ENCODE measurements at places on chromosomes 7 and 10.

DNA sequence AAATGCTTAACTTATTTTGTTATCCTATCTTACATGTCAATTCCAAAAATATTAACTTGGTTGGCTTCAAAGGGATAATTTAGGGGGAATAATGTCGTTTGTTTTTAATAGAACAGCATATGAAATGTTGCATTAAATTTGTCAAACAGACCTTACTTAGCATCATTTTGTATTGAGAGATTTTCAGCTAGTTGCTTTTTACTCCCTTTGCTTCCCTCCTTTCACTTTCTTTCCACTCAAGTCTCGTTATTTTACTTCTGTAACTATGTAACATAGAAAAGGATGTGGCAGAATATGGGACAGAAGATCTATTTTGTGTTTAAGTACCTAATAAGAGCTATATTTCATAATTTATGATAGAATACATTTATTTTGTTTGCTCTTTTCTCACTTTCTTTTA lies 2.6 kb downstream of the PHYHIPL start:
- H3K4me1 ChIP-seq, result peaks cover 6% of the 10 kb centered on the region
- no peak for DNase-seq
- H3K4me3 ChIP-seq, result no peak overlapping the region
- H3K27ac ChIP-seq, result no peak overlapping the region
- no peaks in the 10 kb centered on the region for H3K36me3 ChIP-seq

- no peak overlapping the region for H3K4me3 ChIP-seq
- DNase-seq, result no peak
- H3K36me3 ChIP-seq, result no peaks in the 10 kb centered on the region
- H3K27ac ChIP-seq, result no peak overlapping the region
Observed at GRCh38 chr10:124971276-124971675, 29.4 kb downstream of the ZRANB1 start.

- no peaks in the 10 kb centered on the region for H3K36me3 ChIP-seq
- no peak for DNase-seq
- no peak overlapping the region for H3K4me3 ChIP-seq
- peaks cover 8% of the 10 kb centered on the region for H3K4me1 ChIP-seq
- H3K27me3 ChIP-seq, result no peaks in the 10 kb centered on the region
Observed at GRCh38 chr7:130950741-130951140, 216.7 kb upstream of the KLF14 start.

DNA sequence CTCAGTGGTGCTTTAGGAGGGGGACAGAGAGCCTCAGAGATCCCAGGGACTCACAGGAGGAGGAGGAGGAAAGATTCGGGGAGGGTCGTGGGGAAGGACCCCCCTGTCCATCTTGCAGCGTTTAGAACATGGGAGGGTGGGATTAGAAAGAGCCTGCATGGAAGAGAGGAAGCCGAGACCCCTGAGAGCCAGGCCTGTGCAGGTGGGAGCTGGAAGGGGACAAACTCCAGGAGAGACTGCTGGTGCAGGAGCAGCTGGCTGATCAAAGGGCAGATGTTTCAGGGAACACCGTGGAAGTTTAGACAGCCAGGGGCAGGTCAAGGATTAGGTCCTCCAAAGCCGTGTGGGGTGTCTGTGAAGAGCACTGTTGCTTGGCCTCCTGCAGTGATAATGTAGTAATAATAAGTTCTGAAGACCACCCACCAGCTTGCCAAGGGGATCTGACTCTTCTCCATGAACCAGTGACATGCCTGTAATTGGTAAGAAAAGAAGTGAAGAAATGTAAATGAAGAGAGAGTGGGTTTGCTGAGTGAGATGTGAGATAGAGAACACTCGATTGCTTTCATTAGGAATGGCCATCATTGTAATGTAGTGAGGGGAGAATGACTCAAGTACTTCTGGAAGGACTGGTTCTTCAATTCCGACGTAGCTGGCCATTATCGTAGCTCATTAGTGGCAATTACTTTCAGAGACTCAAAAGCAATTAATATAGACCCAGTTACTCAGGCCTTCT lies 425.6 kb downstream of the PAXIP1 start:
- no peak overlapping the region for H3K4me3 ChIP-seq
- DNase-seq, result no peak
- H3K27me3 ChIP-seq, result no peaks in the 10 kb centered on the region
- H3K36me3 ChIP-seq, result no peaks in the 10 kb centered on the region

- no peaks in the 10 kb centered on the region for H3K27me3 ChIP-seq
- H3K36me3 ChIP-seq, result no peaks in the 10 kb centered on the region
- no peak overlapping the region for H3K4me3 ChIP-seq
- no peak for DNase-seq
- no peaks in the 10 kb centered on the region for H3K4me1 ChIP-seq
Observed at GRCh38 chr7:27576360-27576944, 86.2 kb downstream of the HIBADH start.

GRCh38 chr7:73638911-73639310 lies 14.6 kb upstream of the MLXIPL start:
- no peaks in the 10 kb centered on the region for H3K27me3 ChIP-seq
- no peak overlapping the region for H3K4me3 ChIP-seq
- DNase-seq, result no peak
- no peak overlapping the region for H3K27ac ChIP-seq
- no peaks in the 10 kb centered on the region for H3K4me1 ChIP-seq

- no peaks in the 10 kb centered on the region for H3K4me1 ChIP-seq
- H3K4me3 ChIP-seq, result no peak overlapping the region
- H3K27ac ChIP-seq, result no peak overlapping the region
- no peak for DNase-seq
Observed at GRCh38 chr10:94640562-94640961, 43.0 kb upstream of the CYP2C18 start.

- H3K4me1 ChIP-seq, result peaks cover 2% of the 10 kb centered on the region
- no peak overlapping the region for H3K27ac ChIP-seq
- H3K36me3 ChIP-seq, result no peaks in the 10 kb centered on the region
- no peak overlapping the region for H3K4me3 ChIP-seq
Observed at GRCh38 chr7:106015381-106016218, 52.5 kb downstream of the CDHR3 start.

GRCh38 chr7:3338161-3338560 lies 37.1 kb downstream of the SDK1 start:
- H3K27ac ChIP-seq, result no peak overlapping the region
- H3K36me3 ChIP-seq, result no peaks in the 10 kb centered on the region
- H3K27me3 ChIP-seq, result no peaks in the 10 kb centered on the region
- DNase-seq, result no peak
- no peaks in the 10 kb centered on the region for H3K4me1 ChIP-seq

GRCh38 chr10:131203456-131204357 lies 107.8 kb downstream of the TCERG1L start:
- peak; percentile 12 for DNase-seq
- H3K27me3 ChIP-seq, result no peaks in the 10 kb centered on the region

- H3K27me3 ChIP-seq, result no peaks in the 10 kb centered on the region
- DNase-seq, result peak; percentile 83
- no peaks in the 10 kb centered on the region for H3K4me1 ChIP-seq
- no peaks in the 10 kb centered on the region for H3K36me3 ChIP-seq
Observed at GRCh38 chr10:100338434-100339036, 8.5 kb upstream of the SCD start.

GRCh38 chr10:62225362-62225761 lies 43.3 kb downstream of the RTKN2 start:
- no peak overlapping the region for H3K27ac ChIP-seq
- no peaks in the 10 kb centered on the region for H3K36me3 ChIP-seq
- H3K27me3 ChIP-seq, result no peaks in the 10 kb centered on the region
- no peak overlapping the region for H3K4me3 ChIP-seq
- no peak for DNase-seq

GRCh38 chr7:108570146-108570755 lies 577 bp downstream of the DNAJB9 start:
- no peaks in the 10 kb centered on the region for H3K36me3 ChIP-seq
- DNase-seq, result no peak
- peak overlapping the region; percentile 92 for H3K4me3 ChIP-seq
- H3K4me1 ChIP-seq, result peaks cover 2% of the 10 kb centered on the region
- no peaks in the 10 kb centered on the region for H3K27me3 ChIP-seq

DNA sequence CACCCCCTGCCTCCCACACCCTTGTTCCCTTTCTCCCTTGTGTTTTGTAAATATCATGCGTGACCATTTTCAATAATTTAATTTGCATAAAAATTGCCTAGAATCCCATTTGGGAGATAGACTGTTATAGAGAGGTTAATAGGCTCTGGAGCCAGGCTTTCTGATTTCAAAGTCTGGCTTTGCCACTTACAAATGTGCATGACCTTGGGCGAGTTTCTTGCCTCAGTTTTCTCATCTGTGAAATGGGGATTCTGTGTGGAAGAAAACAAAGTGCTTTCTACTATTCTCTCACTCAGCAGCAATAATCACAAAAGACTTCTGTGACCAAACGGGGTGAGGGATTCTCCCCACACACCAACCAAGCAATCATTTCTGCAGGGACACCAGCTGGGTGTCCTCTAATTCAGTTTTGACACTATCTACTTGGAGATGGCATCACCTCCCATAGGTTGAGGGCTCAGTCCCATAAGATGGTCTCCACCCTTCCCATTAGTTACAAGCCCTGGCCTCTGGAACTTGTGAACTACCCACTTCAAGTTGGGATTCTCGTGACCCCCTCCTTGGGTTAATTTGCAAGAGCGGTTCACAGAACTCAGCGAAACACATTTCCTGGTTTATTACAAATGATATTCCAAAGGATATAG lies 3.5 kb upstream of the ZNF22 start:
- peak overlapping the region; percentile 86 for H3K27ac ChIP-seq
- no peaks in the 10 kb centered on the region for H3K36me3 ChIP-seq
- DNase-seq, result no peak
- no peaks in the 10 kb centered on the region for H3K27me3 ChIP-seq
- no peak overlapping the region for H3K4me3 ChIP-seq

DNA sequence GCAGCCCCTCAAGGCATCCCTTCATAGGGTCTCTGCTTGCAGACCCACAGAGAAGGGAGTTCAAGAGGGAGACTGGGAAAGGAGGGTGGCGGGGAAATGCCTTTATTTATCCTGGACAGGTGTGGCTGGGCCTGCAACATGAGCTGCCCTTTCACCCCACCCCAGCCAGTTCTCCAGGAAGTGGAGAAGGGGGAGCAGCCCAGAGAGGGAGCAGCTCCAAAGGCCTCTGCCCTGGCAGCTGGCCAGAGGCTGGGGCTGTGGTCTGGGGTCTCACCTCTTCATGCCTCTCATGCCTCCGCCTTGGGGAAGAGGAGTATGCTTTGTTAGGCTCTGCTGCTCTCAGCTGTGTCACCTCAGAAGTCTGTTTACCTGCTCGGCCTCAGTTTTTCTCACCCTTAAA lies 3.1 kb downstream of the LDB3 start:
- H3K4me1 ChIP-seq, result peaks cover 37% of the 10 kb centered on the region
- no peaks in the 10 kb centered on the region for H3K36me3 ChIP-seq
- no peak overlapping the region for H3K27ac ChIP-seq

GRCh38 chr10:96719850-96720421 lies 378 bp downstream of the PIK3AP1 start:
- DNase-seq, result peak; percentile 63
- no peaks in the 10 kb centered on the region for H3K27me3 ChIP-seq
- H3K27ac ChIP-seq, result peak overlapping the region; percentile 66
- H3K4me3 ChIP-seq, result peak overlapping the region; percentile 37
- no peaks in the 10 kb centered on the region for H3K36me3 ChIP-seq

DNA sequence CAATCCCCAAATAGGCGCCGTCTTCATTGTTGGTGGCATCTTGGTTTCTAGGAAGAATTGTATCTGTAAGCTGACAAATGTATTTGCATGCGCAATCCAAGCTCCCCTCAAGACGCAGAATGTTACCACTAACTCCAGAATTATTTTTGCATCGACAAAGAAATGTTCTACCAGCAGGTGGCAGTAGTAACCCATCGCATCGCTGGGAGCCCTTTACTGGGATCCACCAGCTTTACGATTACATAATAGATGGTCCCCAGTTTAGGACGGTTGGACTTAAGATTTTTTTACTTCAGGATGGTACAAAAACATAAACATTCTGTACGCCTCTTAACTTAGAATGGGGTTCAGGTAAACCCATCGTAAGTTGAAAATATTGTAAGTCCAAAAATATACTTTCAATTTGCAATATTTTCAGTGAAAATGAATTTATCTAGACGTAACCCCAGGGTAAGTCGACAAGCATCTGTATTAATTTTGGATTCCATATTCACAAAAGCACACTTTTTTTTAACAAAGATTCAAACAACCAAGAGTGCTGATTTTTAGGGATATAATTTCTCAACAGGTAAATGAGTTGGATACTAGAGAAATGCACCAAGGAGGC lies 114.0 kb upstream of the COBL start:
- no peak overlapping the region for H3K27ac ChIP-seq
- no peaks in the 10 kb centered on the region for H3K4me1 ChIP-seq
- no peak overlapping the region for H3K4me3 ChIP-seq

GRCh38 chr7:40865441-40866233 lies 730.8 kb downstream of the SUGCT start:
- no peaks in the 10 kb centered on the region for H3K4me1 ChIP-seq
- H3K4me3 ChIP-seq, result no peak overlapping the region
- H3K36me3 ChIP-seq, result no peaks in the 10 kb centered on the region
- no peak for DNase-seq

DNA sequence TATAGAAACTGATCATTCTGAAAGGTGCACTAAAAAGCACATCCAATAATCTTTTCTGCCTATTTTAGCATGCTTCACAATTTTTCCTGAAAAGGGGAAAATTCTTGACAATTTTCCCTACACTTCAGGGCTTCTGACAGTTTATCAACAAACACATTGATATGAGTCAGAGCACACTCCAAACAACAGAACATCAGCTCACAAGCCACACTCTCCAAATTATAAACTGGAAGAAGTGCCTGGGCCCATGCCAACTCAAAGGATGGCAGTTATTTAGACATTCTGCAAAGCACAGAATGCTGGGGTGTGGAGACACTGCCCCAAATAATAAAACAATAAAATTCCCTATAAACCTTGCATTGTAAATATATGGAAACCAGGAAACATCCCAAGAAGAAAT lies 90.8 kb downstream of the ELAPOR2 start:
- H3K36me3 ChIP-seq, result no peaks in the 10 kb centered on the region
- H3K27ac ChIP-seq, result no peak overlapping the region
- H3K27me3 ChIP-seq, result no peaks in the 10 kb centered on the region
- no peaks in the 10 kb centered on the region for H3K4me1 ChIP-seq

GRCh38 chr7:141544831-141545230 lies 6.4 kb upstream of the AGK start:
- H3K27me3 ChIP-seq, result no peaks in the 10 kb centered on the region
- H3K27ac ChIP-seq, result no peak overlapping the region
- no peaks in the 10 kb centered on the region for H3K4me1 ChIP-seq
- H3K36me3 ChIP-seq, result no peaks in the 10 kb centered on the region
- DNase-seq, result no peak
- H3K4me3 ChIP-seq, result no peak overlapping the region

DNA sequence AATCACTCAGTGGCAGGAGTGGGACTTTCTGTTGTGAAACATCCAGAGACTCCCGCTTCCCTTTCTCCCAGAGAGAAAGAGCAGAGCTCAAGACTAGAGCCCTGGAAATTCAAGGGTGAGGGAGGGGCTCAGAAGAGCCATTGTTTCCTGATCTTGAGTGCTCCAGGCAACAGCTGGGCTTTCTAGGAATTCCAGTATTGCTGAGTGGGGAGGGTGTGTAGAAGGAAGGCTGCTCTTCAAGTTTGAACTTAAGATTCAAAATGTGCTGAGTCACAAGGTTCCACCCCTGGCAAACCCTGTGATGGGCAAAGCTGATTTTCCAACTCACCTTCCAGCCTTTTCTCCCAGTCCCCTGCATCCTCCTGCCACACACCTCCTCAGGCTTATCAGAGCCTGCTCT lies 42.3 kb upstream of the MSRB2 start:
- no peaks in the 10 kb centered on the region for H3K27me3 ChIP-seq
- H3K27ac ChIP-seq, result no peak overlapping the region
- no peaks in the 10 kb centered on the region for H3K4me1 ChIP-seq
- H3K36me3 ChIP-seq, result no peaks in the 10 kb centered on the region
- H3K4me3 ChIP-seq, result no peak overlapping the region

- H3K36me3 ChIP-seq, result no peaks in the 10 kb centered on the region
- no peak overlapping the region for H3K27ac ChIP-seq
- no peak overlapping the region for H3K4me3 ChIP-seq
- H3K4me1 ChIP-seq, result peaks cover 14% of the 10 kb centered on the region
- no peak for DNase-seq
Observed at GRCh38 chr10:103490986-103491314, 2.6 kb upstream of the NEURL1 start.

Measured in ovary (tissue), 10 donors.